T-helper 1 cell (primary cell): ENCODE measurements at places on chromosomes 5 and 9.

DNA sequence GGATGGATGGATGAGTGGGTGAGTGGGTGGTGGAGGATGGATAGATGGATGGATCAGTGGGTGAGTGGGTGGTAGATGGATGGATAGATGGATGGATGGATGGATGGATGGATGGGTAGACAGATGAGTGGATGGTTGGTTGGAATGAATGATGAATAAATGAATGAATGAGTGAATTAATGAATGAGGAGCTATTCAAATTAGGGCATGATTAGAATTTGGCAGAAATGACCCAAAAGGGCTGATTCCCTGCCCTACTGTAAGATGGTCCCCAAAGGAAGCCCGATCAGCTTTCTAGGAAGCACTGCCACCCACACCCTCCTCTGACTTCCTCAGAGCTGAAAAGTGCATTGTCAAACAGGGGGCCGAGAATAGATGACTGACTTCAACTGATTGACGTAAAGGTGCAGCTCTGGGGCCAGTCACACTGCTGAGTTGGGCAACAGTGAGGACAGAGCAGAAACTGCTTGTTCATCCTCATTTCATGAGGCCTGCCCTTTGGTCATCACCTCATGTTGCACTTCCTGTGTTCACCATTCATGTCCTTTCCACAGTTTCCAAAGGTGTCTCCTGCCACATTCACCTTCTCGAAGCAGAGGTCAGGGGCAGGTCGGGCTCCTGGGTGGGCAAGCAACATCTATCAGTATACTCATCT is 34.3 kb downstream of the NIPAL4 start:
- no peak for DNase-seq

DNA sequence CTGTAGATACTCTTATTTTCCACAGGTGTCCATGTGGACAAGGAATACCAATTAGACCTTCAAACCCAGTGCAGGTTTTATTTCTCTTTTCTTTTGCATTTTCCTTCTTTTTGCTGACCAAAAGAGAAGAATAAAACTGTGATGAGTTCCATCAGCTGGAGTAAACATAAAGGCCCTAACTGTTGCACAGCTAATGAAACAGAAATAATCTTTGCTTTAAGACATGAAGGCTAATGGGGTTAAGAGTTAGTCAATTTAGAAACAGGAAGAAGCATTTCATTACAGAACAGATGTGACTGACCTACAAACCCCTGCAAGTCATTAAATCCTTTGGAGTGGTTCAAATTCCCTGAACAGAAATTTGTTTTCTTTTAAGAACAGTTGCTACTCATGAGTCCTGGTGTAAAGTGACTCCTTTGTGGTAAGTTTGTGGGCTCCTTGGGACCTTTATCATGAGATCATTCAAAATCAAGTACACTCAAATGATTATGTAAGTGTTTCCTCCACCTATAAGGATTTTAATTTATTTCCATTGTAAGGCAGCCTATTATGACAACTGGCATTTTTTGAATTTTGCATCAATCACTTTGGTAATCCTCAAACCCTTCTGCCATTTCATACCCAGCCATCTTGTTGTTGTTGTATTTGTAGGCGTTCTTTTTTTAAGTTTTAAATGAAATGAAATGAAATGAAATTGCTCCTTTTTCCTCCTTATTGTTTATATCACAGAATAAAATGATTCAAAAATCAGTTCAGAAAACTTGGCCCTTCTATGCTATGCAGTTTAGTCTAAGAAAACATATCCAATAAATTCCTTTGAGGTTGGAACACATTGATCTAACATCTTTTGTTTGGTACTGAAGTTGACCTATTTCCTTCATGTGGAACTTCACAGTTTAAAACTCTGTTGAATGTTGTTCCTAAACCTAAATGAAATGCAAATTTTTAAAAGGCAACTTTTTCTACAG is 1.3 kb downstream of the MINAR2 start:
- no peak for DNase-seq

GRCh38 chr5:143102411-143102810 is 301.1 kb downstream of the NR3C1 start:
- DNase-seq = no peak

- no peak for DNase-seq
These were observed 684.0 kb upstream of the ACO1 start for GRCh38 chr9:31700252-31701045.

- DNase-seq = no peak
These were observed 336.0 kb downstream of the ENC1 start for GRCh38 chr5:74304536-74304935.

GRCh38 chr5:14244721-14245120 is 101.6 kb downstream of the TRIO start:
- DNase-seq = no peak

DNA sequence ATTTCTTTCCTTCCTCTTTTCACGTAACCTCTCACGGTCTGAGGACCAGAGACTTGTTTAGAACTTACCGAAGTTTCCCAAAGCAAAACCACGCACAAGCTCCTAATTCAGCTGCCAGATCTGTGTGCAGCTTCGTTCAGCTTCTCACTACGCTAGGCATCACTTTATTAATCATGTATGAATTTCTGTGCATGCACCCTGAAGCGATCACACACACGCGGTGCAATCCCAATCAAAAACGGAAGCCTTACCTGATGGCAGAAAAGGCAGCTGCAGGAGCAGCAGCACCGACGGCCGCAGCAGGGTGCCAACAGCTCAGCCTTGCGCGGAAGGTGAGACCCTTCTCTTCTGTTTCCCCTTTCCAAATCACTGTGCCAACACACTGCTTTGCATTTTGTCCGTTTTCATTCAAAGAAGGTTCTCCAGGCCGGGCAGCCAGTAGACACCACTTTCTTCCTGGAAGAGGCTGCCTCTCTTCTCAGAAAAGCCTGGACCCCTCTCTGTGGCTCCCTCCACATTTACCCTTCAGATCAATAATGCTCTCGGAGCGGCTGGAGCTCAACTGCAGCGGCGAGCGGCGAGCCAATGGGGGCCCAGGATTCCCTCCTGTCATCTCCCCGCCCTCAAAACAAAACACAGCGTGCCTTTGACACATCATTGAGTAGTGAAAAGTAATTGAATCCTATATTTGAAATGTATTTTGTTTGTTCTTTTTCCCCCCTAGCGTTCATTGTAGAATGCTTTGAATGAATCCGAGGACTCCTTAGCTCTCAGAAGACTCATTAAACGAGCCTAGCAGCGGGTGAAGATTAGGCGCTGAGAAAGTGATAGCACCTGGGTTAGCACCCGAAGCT is at the start of gene CDH12:
Gene CDH12 (minus strand): TSS at position 538 of the 854 bp plus-strand sequence.
- DNase-seq = no peak
